Melanocyte of skin (primary cell): ENCODE measurements at places on chromosomes 7 and 10. TPM values are rescaled to one million over a fixed set of nuclear protein-coding genes. Genes with fewer than 3 reads are reported as not detected.

Gene HMX2
- total RNA-seq, result not detected in 2 replicates

Gene SFTPD
- total RNA-seq, result not detected in 2 replicates

Gene OR9A2
- total RNA-seq, result not detected in 2 replicates

Gene RBP4
- not detected in 2 replicates for total RNA-seq

Gene NUTM2E
- total RNA-seq, result not detected in 2 replicates

Gene SAMD9L
- 25.1 and 45.1 TPM in 2 replicates for total RNA-seq

Gene C10orf105
- total RNA-seq, result not detected in 2 replicates

Gene LRRD1
- total RNA-seq, result under 0.01 and 0.31 TPM in 2 replicates

Gene GPNMB
- 734 and 968 TPM in 2 replicates for total RNA-seq

Gene GALNT17
- total RNA-seq, result not detected in 2 replicates

Gene ACSM6
- not detected in 2 replicates for total RNA-seq

Gene KLF14
- total RNA-seq, result not detected in 2 replicates

Gene TBX20
- not detected in 2 replicates for total RNA-seq

Gene NEBL
- total RNA-seq, result under 0.01 and 0.36 TPM in 2 replicates

Gene VAX1
- 0.15 TPM in 1 of 2 replicates, not detected in the other for total RNA-seq

Gene CPA1
- not detected in 2 replicates for total RNA-seq

Gene MEST
- 1.7 and 2.2 TPM in 2 replicates for total RNA-seq

Gene NPTX2
- 6.5 TPM in 1 of 2 replicates, not detected in the other for total RNA-seq

Gene GRID2IP
- not detected in 2 replicates for total RNA-seq

Gene SPDYE11
- total RNA-seq, result not detected in 2 replicates

Gene MMRN2
- total RNA-seq, result 0.15 and 1.00 TPM in 2 replicates

Gene BCAP29
- 48.0 and 86.5 TPM in 2 replicates for total RNA-seq

Gene HOXA11
- total RNA-seq, result under 0.01 and 2.0 TPM in 2 replicates

Gene DYDC1
- not detected in 2 replicates for total RNA-seq

Gene OR6V1
- not detected in 2 replicates for total RNA-seq

Gene PIP
- not detected in 2 replicates for total RNA-seq

Gene OPALIN
- total RNA-seq, result not detected in 2 replicates

Gene NANOS1
- 0.67 and 0.77 TPM in 2 replicates for total RNA-seq

Gene TM9SF3
- total RNA-seq, result 78.9 and 81.9 TPM in 2 replicates

Gene PLEKHA1
- total RNA-seq, result 13.0 and 25.0 TPM in 2 replicates

Gene FOXP2
- total RNA-seq, result 5.5 and 6.2 TPM in 2 replicates

Gene MINDY4
- 3.1 and 4.4 TPM in 2 replicates for total RNA-seq

Gene LSM8
- 52.6 and 56.5 TPM in 2 replicates for total RNA-seq

Gene ADARB2
- total RNA-seq, result 0.36 TPM in 1 of 2 replicates, not detected in the other

Gene FUOM
- 14.8 and 36.3 TPM in 2 replicates for total RNA-seq
